ENCODE measurements at places on chromosomes 12 and 14.

DNA sequence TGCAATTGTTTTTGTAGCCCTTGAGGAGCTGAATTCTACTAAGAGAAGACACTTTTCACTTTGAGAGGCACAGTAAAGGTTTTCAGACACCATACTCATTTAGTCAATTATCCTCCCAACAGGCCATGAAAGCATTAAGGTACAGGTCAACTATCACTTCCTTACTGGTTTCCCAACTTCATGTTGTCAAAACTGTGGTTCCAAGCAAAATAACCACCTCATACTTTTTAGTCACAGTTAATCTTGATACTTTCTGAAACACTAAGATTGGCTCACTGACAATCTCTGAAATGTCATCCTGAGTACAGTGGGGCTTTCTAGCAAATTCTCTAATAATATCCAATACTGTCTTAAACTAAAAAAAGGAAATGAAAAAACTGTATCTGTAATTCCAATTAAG, 71.7 kb downstream of the SLC2A13 start:
- DNase-seq, result no peak

GRCh38 chr12:6697584-6698351, 2.8 kb downstream of the PIANP start:
- DNase-seq, result no peak

DNA sequence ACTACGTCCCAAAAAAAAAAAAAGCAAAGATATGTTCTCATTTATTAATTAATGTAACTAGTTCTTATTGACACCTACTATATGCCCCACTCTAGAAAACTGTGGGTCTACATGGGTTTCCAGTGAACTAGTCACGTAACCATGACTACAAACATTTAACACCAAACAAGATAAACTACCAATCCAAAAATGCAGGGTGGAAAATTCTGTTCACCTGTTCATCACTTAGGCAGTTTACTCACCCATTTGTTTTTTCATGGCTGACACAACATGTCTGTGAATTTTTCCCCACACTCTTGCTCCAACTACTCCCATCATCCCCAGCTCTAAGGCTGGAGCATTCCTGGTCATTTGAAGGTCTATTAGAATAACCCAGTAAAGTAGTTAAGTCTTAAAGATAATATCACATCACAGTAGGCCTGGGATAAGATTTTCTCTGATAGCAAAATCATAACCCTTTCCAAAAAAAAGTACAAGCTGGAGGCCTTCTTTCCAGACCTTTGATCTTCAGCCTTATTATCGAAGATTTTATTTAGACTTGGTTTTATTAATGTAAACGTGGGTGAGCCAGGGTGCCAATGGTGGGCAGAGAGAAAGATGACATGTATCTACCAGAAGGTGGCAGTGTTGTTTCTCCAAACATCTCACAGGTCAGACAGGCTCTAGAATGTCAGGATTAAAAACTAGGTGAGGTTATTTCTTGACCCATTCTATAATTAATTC, 61.6 kb upstream of the DAAM1 start:
- DNase-seq, result peak; percentile 25

- DNase-seq, result no peak
Measured at GRCh38 chr12:96347130-96347699, 53.0 kb downstream of the CDK17 start.

GRCh38 chr14:95943699-95944098, 67.1 kb downstream of the TUNAR start:
- DNase-seq, result no peak

GRCh38 chr14:104794099-104794498, 1.4 kb downstream of the AKT1 start:
- DNase-seq, result peak; percentile 30

GRCh38 chr12:32698285-32698684, 19.2 kb downstream of the DNM1L start:
- no peak for DNase-seq

GRCh38 chr12:6368906-6369525, 6.3 kb downstream of the SCNN1A start:
- DNase-seq, result no peak

GRCh38 chr14:64159588-64159987, 134.6 kb downstream of the ESR2 start:
- no peak for DNase-seq

DNA sequence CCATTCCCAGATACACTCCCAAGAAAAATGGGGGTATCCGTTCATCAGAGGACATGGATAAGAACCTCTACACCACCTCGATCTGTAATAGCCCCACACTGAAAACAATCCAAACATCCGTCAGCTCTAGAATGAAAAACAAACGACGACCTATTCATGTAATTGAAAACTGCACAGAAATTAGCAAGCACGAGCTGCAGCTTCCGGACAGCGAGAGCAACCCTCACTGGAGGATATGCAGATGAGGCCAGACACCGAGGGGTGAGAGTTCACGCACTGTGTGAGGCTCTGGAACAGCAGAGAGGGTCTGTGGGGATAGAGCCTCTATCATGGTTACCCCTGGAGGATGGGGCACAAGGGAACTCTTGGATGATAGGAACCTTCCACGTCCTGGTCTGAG, 143.9 kb upstream of the NCOR2 start:
- no peak for DNase-seq

GRCh38 chr12:38811814-38812356, 93.5 kb downstream of the CPNE8 start:
- no peak for DNase-seq

GRCh38 chr12:131487388-131488124, 223.3 kb upstream of the SFSWAP start:
- no peak for DNase-seq

DNA sequence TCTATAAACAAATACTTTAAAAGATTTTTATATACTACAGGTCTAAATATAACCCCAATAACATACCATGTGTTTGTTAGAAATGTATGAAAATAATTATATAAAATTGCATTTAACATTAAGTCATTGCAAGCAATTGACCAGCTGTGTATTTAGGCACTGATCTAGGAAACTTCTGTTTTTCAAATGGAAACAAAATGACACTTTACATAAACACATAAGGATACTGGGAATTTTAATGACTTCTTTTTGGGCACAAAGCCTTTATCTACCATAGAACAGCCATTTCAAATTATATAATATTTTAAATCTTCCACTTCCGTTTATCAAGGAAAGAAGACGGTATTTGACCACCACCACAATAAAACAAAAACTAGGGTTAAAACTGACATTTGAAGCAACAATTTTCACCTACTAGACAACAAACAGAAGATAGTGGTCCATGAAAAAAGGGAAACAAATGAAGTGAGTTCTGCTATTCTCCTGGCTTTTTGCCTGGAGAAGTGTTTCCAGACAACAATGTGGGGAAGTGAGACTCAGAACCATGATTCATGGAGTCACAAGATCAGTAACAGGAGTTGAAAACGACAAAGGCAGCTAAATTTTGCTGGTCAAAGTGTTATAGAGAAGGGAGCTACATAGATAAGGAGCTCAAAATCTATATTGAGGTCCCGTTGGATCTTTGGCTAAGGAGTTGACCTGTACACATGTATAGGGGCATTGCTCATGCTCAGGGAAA, 475.1 kb downstream of the TRHDE start:
- no peak for DNase-seq

GRCh38 chr14:34496679-34497513, 34.9 kb upstream of the SPTSSA start:
- no peak for DNase-seq

GRCh38 chr12:6040815-6041214, 83.7 kb downstream of the VWF start:
- DNase-seq, result no peak

DNA sequence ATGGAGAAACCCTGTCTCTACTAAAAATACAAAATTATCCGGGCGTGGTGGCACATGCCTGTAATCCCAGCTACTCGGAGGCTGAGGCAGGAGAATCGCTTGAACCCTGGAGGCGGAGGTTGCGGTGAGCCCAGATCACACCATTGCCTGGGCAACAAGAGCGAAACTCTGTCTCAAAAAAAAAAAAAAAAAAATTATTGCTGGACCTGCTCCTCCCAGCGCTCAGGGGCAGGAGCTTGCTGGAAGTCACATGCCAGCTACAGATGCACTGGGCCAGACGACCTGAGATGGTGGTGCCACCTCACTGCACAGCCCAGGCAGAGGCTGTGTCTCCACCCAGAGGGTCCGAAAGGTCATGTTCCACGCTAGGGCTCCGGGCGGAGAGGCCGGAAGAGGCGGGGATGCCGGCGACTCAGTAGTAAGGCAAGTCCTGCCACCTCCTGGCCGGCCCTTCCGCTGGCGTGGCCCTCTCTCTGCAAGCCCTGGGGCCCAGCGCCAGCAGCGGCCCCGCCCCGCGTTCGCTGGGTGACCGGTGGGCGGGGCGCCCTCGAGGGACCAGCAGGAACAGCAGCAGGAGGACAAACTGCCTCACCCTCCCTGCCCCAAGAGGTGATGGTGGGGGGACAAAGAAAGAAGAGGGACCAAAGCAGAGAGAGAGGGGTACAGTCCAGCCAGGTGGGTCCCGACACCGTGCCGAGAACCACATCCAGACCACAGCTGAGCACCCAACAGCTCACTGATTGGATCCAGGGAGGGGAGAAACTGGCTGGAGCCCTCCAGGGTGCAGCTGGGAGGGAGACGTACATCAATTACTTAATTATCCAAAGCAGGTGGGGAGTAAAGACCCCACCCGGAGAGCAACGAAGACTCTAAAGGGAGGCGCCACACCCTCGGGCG, 3.6 kb upstream of the RHOF start:
- DNase-seq, result no peak

DNA sequence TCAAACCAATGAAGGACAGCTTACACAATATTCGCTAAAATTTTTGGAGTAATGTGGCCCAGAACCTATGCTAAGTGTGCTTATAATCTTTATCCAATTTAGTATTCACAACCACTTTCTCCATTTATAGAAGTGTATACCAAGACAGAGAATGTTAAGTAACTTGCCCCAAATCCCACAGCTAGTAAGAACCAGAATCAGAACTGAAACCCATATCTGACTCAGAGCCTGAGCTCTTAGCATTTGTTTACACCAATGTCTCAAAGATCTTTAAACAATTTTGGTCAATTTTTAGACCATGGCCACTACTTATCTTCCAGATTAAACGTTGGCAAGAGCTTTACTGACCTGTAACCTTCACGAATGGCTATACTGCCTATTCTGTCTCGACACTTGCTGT, 53.0 kb downstream of the PAPLN start:
- DNase-seq, result no peak

GRCh38 chr12:88750867-88751543, 170.7 kb upstream of the KITLG start:
- DNase-seq, result no peak

- no peak for DNase-seq
Measured at GRCh38 chr14:20331053-20331613, 1.9 kb downstream of the CCNB1IP1 start.

GRCh38 chr12:67630373-67631088, 18.0 kb upstream of the DYRK2 start:
- peak; percentile 68 for DNase-seq

GRCh38 chr12:51531978-51532497, 59.0 kb upstream of the SCN8A start:
- DNase-seq, result peak; percentile 79

DNA sequence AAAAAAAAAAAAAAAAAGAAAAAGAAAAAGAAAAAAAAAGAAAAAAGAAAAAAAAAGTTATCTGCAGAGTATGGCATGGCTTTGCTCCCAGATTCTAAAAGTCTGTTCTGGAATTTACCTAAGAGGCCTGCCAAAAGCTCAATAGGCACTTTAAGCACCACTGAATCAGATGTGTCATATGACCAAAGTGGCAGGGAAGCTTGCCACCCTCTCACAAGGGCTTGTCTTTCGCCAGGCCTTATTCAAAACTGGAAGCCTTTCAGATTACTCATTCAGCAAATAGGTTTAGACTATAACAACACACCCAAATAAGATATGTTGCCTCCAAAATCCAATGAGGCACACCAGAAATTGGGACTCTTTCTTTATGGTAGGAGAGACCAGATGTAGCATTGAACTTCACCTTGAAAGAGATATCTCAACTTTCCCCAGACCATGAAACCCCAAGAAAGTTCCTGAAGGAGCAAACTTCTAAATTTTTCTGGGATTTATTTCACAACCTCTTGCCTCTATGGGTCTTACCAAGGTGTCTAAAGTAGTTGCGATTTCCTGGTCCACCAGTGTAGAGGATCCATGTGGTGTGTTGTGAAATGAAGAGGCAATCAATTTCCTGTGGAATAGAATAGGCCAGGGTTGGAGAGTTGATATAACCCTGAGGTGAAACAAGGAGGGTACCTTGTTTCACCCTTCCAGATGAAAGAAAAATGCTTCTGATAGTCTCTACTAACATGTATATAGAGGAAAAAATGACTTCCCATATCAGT, 218.8 kb downstream of the DAD1 start:
- no peak for DNase-seq

- DNase-seq, result no peak
Measured at GRCh38 chr12:5417500-5417899, 14.4 kb upstream of the NTF3 start.

DNA sequence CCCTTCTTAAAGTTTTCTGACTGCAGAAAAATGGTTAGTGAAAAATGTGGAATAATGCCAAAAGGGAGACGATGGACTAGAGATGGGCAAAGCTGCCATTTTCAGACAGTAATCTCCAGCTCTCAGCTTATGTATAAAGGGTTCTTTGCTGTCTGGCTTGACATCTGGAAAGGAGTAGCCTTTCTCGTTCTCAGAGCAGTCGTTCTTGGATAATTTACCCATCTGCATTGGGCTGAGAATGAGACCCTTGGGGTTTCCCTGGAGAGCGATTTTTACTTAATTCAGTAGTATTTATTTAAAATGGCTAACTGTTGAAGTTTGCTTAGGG, 1.2 kb downstream of the NUDT4 start:
- no peak for DNase-seq

DNA sequence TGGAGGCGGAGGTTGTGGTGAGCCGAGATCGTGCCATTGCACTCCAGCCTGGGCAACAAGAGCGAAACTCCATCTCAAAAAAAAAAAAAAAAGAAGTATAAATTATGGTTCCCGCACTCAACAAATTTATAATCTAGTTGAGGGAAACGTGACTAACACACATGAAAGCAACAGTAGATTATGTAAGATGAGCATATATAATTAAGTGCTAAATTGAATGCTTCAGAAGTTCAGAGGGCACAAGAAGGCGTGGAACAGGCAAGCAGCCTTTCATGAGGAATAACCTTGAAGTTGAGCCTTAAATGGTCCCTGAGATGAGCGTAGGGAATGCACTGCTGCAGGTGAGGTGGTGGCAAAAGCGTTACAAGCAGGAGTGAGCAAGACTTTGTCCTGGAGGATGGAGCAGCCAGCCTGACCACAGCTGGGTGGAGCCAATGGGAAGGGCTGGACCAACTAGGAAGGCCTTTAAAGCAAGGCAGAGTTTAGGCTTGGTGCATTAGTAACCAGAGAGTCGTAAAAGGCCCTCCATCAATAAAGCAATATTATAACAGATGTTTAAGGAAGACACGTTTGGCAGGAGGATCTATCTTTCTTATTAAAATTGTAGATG, 30.6 kb upstream of the TUBA1A start:
- no peak for DNase-seq

- DNase-seq, result no peak
Measured at GRCh38 chr14:79578470-79578869, 632.8 kb downstream of the DIO2 start.

GRCh38 chr14:65151609-65151956, 49.3 kb upstream of the MAX start:
- no peak for DNase-seq
